ENCODE measurements at places on chromosomes 1 and 21.

DNA sequence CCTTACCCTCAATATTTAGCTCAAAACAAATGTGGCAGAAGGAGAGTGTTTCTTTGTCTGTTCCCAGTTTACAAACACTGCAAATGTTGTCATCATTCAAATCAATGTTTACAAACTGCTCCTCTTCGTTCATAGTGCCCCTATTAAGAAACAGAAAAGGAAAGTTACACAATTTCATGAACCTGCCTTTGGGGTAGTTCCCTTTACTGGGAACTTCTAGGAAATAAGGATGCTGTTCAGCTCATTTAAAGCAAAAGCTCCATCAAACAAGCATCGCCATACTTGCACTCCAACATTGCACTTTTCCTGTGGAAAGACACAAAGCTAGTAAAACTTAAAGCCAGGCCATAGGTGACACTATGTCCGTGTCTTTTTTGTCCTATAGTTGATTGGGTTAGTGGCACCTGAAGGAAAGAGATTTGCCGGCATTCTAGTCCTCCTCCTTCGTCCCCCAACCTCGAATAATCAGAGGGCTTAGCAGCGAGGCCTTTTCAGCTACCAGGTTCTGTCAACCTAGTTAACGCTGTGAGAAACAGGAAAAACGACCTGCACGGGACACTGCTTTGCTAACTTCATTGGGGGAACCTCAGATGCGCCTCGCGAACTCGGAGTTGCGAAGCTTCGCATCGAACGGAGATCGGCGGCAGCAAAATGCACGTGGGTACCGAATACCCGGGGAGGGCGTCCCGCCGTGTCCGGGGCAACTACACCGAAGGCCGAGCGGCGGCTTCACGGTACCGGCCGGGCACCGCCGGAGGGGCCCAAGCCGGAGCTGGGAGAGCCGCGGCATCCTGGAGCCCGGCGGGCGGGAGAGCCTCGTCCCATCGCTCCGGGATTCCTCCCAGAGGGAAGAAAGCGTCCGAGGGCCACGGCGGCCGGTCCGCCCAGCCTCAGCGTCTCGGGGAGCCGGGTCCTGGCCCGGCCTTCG is 706 bp downstream of the C21orf91 start:
- DNase-seq: peak; percentile 54

DNA sequence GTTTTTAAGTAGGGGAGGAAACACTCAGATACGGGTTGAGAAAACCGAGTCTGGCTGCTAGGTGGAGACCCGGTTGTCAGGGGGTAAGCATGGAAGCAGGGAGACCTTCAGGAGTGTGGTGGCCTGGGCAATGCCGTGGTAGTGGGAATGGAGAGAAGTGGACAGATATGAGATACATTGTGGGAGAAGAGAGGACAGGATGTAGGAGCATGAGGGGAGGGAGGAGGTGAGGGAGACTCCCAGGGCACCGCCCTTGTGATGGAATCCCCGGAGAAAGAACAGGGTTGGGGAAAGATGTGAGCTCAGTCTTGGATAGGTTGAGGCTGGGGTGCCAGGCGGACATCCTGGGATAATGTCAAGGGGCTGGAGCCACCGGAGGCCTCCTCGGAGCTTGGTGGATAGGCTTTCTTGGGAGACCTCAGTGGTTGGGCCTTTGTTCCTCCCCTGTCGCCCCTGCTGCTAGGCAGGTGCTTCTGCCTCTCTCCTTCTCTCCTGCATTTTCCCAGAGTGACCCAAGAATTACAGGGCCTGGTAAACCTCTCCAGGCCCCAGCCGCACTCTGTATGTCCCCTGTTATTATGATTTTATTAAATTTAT is 21.3 kb downstream of the ZNF362 start:
- DNase-seq: no peak

- DNase-seq: no peak
These were observed 197.6 kb downstream of the LIPI start for GRCh38 chr21:14013056-14013603.

- DNase-seq: peak; percentile 27
These were observed 126.9 kb upstream of the ERRFI1 start for GRCh38 chr1:8152731-8153702.

GRCh38 chr1:221439008-221439746 is 302.7 kb downstream of the DUSP10 start:
- peak; percentile 69 for DNase-seq

GRCh38 chr1:208857465-208857864 is 613.3 kb upstream of the PLXNA2 start:
- no peak for DNase-seq

Data from stimulated activated CD4-positive, alpha-beta T cell treated with anti-CD3 and anti-CD28 coated beads, Interleukin-2, amount 100 ng/mL, for 24 hours (primary cell).